ENCODE measurements at places on chromosomes 4 and X. TPM values are rescaled to one million over a fixed set of nuclear protein-coding genes. Genes with fewer than 3 reads are reported as not detected.

Gene POU3F4
- total RNA-seq, result 0.20 TPM

Gene SLC9B1
- total RNA-seq, result 0.59 TPM

Gene SMIM31
- not detected for total RNA-seq

Gene STK26
- total RNA-seq, result 95.8 TPM

Gene F9
- not detected for total RNA-seq

Gene FDCSP
- total RNA-seq, result not detected

Gene GLRB
- total RNA-seq, result 0.50 TPM

Gene ARAF
- 48.4 TPM for total RNA-seq

Gene UBQLN2
- total RNA-seq, result 30.0 TPM

Gene TDO2
- total RNA-seq, result not detected

Gene FABP2
- total RNA-seq, result not detected

Gene CLDN22
- total RNA-seq, result not detected

Gene GLUD2
- total RNA-seq, result 0.99 TPM

Gene CLCN4
- 6.9 TPM for total RNA-seq

Gene HOPX
- total RNA-seq, result not detected

Gene CLTRN
- 1.8 TPM for total RNA-seq
